ENCODE measurements at places on chromosomes 12 and 14. TPM values are rescaled to one million over a fixed set of nuclear protein-coding genes. Genes with fewer than 3 reads are reported as not detected.

TAS2R31 gene
- 2.0 TPM for total RNA-seq

AMN gene
- total RNA-seq, result 0.37 TPM

PCED1B gene
- 2.0 TPM for total RNA-seq

SERPINA6 gene
- not detected for total RNA-seq

PLEKHA5 gene
- total RNA-seq, result 83.5 TPM

FAM186B gene
- 0.17 TPM for total RNA-seq

AKAP3 gene
- 5.8 TPM for total RNA-seq

AMDHD1 gene
- total RNA-seq, result 0.32 TPM

HVCN1 gene
- total RNA-seq, result 14.0 TPM

ATXN3 gene
- total RNA-seq, result 16.4 TPM

GPRC5A gene
- total RNA-seq, result 1.3 TPM

GPR162 gene
- 8.1 TPM for total RNA-seq

LTB4R2 gene
- total RNA-seq, result 1.2 TPM

BICDL1 gene
- 1.2 TPM for total RNA-seq

KICS2 gene
- total RNA-seq, result 7.3 TPM

MIP gene
- 0.25 TPM for total RNA-seq

PIK3C2G gene
- total RNA-seq, result not detected

KERA gene
- total RNA-seq, result not detected

TMCC3 gene
- 6.7 TPM for total RNA-seq

ARHGEF40 gene
- total RNA-seq, result 20.4 TPM

CLEC1A gene
- 3.3 TPM for total RNA-seq

APOF gene
- not detected for total RNA-seq

NTN4 gene
- 96.1 TPM for total RNA-seq

DPY19L2 gene
- 48.1 TPM for total RNA-seq

SART3 gene
- 27.7 TPM for total RNA-seq

KRT74 gene
- 0.47 TPM for total RNA-seq

ADCY4 gene
- total RNA-seq, result 24.1 TPM

KLRF1 gene
- total RNA-seq, result 0.56 TPM

BCL11B gene
- 0.25 TPM for total RNA-seq

MMP14 gene
- total RNA-seq, result 51.4 TPM

KRT6C gene
- total RNA-seq, result not detected

RNASE12 gene
- not detected for total RNA-seq

ZC3H10 gene
- 6.8 TPM for total RNA-seq

ZNF84 gene
- 23.8 TPM for total RNA-seq

HOMEZ gene
- total RNA-seq, result 12.3 TPM

TESPA1 gene
- 0.59 TPM for total RNA-seq

Data from right cardiac atrium (tissue), 5 donors.